HFF-Myc (cell line): ENCODE measurements at places on chromosomes 1 and 21.

DNA sequence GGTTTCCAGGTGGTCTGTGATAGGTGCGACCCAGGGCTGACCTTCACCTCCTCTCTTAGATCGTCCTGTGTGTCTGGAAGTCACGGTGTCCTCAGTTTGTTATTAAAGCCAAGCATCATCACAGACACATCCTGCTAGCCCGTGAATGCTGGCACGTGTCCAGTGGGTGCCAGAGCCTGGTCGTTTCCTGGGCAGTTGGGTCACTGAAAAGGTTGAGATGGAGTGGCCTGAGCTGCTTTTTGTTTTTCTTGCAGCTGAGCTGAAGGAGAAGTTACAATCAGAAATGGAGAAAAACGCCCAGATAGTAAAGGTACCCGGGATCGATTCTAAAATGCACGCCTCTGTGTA, 23.2 kb downstream of the PCNT start:
- no peak for DNase-seq

DNA sequence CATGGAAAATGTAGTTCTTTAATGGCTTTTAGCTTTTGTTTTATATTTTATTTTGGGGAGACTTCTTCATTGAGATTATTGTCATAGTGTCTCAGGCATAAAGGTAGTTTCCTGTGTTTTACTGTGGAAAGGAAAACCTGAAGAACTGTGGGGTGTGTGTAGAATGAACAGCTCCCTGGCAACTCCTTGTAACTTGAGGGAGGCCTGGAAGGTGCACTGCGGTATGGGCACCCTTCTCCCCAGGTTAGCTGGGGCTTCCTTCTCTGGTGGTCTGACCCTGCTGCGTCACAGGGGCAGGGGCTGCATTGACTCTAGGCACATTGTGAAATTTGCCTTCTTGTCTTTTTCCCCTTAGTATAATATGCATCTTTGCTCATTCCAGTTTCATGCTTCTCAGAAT, 1.7 kb downstream of the ATP1B1 start:
- DNase-seq = no peak

DNA sequence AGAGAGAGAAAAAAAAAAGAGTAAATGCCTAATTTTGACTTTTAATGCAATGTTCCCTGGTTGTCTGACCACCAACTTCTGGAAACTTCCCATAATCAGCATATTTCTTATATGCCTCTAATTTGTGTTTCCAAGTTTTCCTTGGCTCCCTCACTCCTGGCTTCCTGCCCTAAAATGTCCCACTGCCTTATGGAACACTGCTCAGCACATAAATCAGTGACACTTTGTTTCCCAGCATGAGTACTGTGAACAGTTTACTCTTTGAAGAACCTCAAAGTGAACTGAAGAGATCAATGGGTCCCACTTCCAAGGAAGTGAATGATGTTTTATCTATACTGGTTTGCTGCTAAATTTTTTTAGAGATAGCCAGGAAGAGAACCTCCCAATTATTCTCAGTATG, 271.3 kb upstream of the PRMT6 start:
- DNase-seq = no peak

GRCh38 chr1:205920159-205920558, 23.1 kb downstream of the SLC26A9 start:
- no peak for DNase-seq

DNA sequence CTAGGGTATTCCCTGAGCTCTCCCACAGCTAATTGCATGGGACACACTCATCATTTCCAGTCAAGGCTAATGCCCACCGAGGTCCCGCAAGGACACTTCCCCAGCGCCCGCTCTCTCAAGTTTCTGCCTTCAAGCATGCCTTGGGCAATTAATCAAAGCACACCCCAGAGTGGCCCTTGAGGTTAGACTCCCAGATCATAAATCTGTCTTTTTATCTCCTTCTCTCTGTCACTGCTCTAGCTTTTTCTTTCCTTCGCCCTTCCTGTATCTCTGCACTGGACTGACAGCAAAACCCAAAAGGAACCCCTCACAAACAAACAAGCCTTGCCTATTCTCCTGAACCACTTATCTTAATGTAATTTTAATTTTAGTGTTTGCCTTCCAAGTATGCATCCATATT, 7.9 kb upstream of the EXOSC10 start:
- DNase-seq = no peak

DNA sequence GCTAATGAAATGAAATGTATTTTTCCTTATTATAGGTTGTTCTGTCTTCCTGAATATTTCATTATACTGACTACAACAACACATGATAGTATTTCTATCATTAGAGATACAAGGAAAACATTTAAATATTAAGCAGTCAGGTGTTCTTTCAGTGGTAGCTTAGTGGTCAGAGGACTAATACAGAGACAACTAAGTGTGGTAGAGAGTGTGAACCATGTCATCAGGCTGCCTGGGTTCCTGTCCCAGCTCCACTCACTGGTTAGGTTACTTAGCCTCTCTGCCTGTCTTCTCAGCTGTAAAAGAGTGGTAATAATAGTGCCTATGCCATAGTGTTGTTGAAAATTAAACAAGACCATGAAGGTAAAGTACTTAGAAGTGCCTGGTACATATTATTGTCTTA, 3.9 kb downstream of the UAP1 start:
- no peak for DNase-seq

- no peak for DNase-seq
Measured at GRCh38 chr1:60078182-60078581, 4.6 kb upstream of the C1orf87 start.

DNA sequence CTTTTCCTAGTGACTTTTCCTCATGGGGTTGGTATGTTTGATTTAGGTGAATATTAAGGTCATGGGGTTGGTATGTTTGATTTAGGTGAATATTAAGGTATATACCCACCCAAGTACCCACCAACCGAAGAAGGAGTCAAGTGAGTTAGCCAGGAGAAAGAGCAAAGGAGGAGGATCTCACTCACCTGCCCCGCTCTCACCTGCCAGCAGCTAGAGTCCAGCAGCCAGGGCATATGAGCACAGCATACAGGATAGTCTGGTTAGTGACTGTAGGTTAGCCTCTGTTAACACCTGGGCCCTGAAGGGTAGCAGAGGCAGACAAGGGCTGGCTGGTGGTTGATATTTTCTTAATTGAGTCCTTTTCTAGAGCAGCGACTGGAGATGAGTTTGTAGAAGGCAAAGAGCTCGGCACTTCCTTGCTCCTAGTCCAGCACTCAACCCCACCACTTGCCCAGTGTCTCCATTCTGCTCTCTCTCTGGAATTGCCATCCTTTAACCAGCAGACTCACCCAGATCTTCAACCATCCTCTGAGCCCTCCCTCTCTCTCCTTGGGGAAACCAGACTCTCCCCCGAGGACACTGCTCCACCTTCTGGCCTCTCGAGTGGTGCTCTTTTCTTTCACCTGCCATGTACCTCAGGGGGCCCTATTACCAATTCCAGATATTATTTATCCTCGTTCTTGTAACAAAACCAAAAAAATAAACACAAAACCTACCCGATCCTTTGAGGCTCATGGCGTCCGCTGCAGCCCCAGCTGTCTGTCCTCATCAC, 16.3 kb upstream of the DESI2 start:
- DNase-seq = no peak

DNA sequence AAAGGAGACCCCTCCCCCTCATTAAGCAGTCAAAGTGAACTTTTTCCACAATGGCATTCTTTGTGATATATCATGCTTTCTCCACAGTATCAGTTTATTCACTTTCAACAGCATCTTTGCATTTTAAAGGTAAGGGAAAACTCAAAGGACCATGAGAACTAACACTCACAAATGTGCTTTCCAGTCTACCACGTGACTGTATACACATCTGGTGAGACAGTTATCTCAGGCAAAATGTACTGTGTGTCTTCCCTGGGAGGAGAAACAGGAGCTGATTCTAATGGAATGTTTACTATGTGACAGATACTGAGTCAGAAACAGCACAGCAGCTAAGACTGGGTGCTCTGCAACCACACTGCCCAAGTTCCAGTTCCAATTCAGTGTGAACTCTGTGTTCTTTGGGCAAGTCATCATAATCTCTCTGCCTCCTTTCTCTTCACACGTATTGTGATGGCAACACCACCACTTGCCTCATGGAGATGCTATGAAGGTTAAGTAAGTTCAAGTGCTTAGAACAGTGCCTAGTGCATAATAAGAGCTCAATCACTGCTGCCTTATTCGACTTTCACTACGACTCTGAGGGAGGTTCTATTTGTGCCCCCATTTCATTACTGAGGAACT, 79.0 kb downstream of the SLC45A1 start:
- DNase-seq = peak; percentile 92

- no peak for DNase-seq
Measured at GRCh38 chr1:45522324-45523104, 830 bp upstream of the PRDX1 start.

DNA sequence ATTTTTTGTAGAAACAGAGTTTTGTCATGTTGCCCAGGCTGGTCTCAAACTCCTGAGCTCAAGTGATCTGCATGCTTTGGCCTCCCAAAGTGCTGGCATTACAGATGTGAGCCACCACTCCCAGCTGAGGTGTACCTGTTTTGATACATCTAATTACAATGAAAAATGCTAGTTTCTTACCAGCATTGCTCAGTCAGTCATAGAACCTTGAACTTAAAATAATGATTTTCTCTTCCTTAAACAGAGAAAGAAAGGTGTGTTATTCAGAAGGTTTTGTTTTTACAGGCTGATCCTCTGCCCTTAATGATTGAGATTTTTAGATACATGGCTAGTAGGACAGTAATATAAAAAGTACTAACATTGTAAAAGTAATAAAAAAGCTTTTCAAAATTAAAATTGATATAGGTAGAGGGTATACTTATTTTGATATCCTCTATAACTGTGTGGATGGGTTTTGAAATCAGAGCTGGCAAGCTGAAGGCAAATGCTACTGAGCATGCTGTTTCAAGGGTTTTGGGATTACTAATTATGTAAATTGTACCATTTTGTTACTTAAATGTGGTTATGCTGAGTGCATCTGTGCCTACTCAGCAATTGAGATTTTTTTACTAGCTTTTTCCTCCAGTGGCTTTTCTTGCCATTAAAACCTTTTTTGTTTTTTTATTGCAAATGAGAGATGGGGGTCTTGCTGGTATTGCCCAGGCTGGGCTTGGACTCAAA, 16.1 kb downstream of the PRRC2C start:
- DNase-seq = no peak

DNA sequence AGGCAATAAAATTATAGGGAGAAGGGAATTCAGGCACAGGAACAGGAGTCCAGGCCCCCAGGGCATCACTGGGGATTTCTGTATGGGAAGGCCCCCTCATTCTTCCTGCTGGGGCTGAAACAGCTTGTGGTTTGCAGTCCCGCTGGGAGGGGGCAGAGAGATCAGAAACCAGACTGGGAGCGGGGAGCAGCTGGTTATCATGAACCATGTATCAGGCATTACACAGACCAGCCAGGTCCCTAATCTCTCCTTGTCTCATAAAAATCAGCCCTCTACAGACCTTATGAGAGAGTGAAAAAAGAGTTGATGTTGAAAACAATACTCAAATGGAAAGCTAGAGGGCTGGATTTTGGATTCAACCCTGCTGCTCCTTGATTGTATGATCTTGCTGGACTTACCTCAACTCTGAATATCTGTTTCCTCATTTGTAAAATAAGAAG, 93.4 kb upstream of the F3 start:
- no peak for DNase-seq

DNA sequence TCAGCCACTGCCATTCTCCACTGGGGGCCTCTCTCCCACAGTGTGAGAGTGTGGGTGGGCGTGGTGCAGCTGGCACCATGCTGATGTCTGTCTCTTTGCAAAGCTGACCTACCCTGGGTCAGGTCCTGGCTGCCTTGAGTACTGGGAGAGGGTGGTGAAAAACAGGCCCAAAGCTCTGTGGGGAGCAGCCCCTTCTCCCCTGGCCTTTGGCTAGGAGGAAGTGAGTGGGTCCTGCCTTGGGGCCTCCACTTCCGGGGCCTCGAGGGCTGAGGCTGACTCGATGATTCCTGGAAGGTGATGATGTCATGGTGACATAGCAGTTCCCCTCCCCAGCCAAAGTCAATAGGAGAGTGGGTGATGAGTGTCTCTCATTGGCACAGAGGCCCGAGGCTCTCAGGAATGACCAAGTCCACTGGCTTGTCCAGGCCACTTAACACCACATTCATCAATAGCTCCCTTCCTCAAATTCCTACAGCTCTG, 53.0 kb downstream of the IER5 start:
- no peak for DNase-seq

- no peak for DNase-seq
Measured at GRCh38 chr1:7587773-7588456, 183.2 kb upstream of the VAMP3 start.

DNA sequence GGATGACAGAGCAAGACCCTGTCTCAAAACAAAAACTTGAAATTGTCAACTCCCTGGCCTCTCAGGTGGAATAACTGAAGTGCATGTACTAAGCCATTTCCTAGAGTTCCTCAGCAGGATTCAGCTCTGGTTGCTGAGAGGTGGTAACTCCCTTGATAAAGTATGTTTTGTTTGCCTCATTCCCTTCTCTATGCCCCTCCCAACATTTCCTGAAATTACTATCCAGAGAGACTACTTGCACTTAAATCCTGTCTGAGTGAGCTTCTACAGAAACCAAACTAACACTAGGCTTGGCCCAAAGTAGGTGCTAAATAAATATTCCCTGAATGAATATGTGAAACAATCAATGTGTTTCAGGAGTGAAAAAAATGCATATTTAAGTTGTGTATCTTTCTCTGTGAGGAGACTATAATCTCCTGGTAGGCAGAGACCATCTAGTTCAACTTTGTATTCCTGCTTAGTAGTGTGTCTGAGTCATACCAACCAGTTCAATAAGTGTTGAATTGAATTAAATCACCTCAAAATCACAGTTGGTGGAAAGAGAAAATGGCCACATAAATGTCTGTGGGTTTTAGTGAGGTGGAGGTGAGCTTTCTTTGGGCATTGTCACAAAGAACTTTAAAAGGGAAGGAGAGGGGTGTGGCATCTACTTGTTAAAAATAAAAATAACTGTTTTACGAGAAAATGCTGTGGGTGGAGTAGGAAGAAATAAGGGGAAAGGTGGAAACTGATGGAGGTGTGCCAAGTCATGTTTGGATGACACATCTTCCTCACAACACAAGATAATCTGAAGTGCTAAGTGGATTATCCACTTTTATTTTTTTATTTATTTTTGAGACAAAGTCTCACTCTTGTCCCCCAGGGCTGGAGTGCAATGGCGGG, 12.6 kb downstream of the RIMKLA start:
- no peak for DNase-seq

DNA sequence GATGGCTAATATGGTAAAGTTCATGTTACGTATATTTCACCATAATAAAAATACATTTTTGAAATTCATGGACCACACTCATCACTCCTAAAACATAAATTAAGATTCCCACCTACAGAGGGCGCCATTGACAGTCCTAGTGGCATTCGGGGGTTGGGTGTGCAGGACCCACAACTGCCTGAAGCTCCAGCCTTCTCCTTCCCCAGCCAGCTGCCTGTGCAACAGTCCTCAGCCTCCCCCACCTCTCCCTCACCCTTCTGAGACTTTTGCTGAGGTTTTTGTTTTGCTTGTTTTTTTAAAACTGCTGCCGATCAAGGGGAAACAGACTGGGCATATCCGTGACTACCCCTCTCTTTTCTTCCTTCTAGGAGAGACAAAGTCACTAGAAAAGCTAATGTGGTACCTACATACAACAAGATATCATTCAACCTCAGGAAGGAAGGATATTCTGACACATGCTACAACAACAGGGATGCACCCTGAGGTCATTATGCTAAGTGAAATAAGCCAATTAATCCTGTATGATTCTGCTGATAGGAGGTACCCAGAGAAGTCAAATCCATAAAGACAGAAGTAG, 9.2 kb upstream of the EVA1C start:
- peak; percentile 66 for DNase-seq

GRCh38 chr1:160401487-160401805, 1.1 kb downstream of the VANGL2 start:
- DNase-seq = no peak
